ENCODE measurements at places on chromosomes 4 and X.

DNA sequence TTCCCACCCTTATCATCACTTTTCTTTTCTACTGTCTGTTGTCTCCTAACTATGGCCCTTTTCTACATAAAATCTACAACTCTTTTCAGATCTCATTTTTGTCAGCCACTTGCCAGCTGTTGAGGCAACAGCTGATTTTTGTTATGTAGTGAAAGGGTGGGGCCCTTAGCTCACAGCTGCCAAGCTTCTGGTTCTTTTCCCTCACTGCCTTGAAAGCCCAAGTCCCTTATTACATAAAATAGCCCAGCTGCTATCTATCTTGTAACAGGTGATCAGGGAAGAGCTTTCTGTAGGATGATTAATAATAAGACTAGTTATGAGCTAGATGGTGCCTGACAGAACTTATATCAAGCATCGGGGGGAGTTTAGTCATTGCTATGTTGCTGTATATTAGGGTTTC lies 45.9 kb downstream of the ADGRL3 start:
- no peak for DNase-seq

DNA sequence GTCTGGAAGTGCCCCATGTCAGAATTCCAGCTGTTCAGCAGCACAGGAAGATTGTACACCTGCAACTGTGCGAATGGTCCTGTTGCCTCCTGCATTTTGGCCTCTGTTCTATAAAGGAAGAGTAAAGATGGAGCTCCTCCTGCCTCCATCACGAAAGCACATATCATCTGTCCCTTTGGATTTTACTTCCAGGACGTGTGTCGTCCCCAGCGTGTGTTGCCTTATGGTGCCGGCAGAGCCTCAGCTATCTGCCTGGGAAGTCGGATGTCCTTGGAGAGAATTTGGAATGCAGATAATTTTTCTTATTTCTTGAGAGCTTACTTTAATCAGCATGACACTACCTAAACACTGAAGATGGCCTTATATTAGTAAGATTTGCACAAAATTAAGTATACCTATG lies 97.7 kb downstream of the GATB start:
- DNase-seq, result no peak

- no peak for DNase-seq
Observed at GRCh38 chr4:170157670-170158069, 67.9 kb upstream of the AADAT start.

GRCh38 chr4:90226734-90227133 lies 99.5 kb downstream of the CCSER1 start:
- no peak for DNase-seq

GRCh38 chrX:110286106-110286505 lies 31.8 kb downstream of the AMMECR1 start:
- DNase-seq, result no peak

DNA sequence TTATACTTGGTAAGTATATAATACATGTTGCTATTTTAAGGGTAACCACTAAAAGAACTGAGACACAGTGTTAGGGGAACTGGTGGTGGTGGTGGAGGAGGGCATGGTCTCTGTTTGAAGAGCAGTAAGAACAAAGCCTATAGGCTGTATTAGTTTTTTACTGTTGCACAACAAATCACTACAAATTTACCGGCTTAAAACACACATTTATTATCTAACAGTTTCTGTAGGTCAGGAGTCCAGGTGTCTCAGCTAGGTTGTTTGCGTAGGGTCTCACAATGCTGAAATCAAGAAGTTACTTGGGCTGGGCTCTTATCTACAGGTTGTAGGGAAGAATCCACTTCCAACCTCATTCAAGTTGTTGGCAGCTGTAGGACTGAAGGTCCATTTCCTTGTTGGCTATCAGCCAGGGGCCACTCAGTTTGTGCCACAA lies 52.6 kb downstream of the CASK start:
- DNase-seq, result no peak

GRCh38 chr4:97500423-97500822 lies 642.9 kb downstream of the STPG2 start:
- DNase-seq, result no peak

DNA sequence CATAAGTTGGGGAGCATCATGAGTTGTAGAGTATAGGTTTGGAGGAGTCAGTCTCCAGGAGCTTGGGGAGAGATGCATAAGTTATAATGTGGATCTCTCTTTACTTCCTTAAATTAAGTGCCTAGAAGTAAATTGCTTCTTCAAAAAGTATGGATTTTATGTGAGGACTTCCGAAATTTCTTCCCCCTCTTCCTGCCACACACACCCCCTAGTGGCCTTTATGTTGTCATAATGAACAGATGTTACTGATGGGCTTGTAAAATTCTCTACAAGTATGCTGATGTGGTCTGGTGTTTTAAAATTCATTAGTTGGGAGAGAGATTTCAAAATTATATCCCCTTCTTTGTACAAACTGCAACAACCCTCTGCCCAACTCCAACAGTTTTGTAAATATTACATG lies 2.3 kb upstream of the METTL14 start:
- DNase-seq, result no peak

GRCh38 chr4:122732329-122733026 lies at the start of gene BBS12:
Gene BBS12, plus strand, starts transcription at chr4:122732704. Its CDS starts 9,189 bp downstream, at chr4:122741893.
- DNase-seq, result peak; percentile 95

DNA sequence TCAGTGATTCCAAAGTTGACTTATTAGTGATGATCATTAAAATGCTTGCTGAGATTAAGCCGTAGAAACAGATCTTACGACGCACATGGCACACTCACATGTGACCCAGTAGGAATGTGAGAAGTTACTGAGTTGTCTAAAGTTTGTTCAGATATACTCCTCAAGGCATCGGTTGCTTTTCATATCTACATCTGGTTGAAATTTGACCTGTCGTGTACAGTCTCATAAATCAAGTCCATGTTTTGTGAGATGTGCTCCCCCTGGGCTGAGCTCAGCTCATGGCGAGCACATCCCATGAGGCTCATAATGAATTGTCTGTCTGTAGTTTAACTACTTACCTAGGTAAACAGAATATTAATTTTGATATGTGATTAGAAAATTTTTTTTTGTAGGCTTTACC lies 67.0 kb downstream of the TNIP2 start:
- DNase-seq, result no peak

- DNase-seq, result no peak
Observed at GRCh38 chr4:139789096-139789654, 123.6 kb downstream of the MGST2 start.

DNA sequence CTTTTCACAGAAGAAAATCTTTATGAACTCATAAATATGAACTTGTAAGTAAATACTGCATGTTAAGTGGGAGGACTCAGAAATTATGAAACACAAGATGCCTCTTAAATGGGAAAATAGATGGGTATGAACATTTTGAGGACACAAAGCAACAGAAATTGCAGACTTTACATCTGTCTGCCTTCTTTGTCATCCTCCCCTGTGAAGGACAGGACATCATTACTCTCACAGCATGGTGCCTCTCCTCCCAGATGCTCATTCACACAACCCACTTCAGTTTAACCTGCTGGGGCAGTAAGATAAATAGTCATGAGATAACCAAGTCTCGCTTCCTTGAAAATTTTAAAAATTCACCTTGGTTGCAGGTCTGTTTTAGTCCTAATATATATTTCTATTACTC lies 144.5 kb downstream of the APBB2 start:
- DNase-seq, result no peak

- DNase-seq, result no peak
Observed at GRCh38 chrX:129540722-129541184, 694 bp downstream of the OCRL start.

DNA sequence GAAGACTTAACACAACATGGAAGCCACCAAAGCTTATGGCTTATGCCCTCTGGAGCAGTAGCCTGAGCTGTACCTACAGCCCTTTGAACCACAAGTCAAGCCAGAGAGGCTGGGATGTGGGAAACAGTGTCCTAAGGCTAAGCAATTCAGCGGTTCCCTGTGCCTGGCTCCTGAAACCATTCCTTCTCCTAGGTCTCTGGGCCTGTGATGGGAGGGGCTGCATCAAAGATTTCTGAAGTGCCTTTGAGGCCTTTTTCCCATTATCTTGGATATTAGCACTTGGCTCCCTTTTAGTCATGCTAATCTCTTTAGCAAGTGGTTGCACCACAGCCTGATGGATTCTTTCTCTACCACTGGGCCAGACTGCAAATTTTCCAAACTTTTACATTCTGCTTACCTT lies 140.5 kb upstream of the NUDT10 start:
- no peak for DNase-seq

DNA sequence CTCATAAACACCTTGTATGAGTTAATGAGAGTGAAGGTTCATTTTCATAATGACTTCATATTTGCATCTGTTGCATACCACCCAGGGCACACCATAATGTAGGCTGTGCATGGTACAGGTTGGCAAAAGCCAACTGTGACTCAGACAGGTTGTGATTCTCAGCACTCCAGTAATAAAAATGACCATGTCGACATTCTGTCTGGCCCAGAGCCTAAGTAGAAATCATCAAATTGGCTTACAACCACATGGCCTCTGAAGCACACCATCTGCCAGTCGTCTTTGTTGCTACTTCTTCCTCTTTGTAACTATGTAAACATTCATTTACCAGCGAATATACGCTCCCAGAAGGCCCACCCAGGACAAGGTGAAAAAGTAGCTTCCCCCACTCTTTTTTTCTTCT lies 459.5 kb downstream of the GASK1B start:
- DNase-seq, result no peak

DNA sequence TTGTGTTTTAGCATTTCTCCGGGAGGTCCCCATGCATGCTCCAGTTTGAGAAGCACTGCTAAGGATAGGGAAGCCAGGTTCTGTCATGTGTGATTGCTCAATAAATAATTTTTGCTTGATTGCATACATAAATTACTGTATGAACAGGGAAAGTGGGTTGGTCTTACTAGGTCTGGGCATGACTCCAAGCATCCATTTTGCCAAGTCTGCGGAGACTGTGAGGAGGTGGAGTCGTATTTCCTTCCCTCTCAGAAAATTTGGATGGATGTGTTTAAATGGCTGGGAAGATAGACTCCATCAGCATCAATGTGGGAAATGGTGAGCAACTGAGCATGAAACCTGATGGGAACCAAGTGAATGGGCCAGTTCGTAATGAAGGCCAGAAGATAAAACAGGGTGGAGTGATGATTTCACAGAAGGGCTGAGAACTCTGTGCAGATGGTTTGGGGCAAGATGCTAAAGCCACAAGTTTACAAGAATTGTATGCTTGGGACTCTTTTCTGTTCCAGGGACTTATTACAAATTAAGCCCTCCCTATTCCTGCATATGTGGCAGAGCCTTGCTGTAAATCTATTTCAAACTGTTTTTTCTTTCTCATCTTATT lies 84.1 kb downstream of the NHS start:
- DNase-seq, result no peak

- no peak for DNase-seq
Observed at GRCh38 chrX:38652934-38653442, 91.6 kb downstream of the TSPAN7 start.

- DNase-seq, result no peak
Observed at GRCh38 chr4:109025471-109026076, 262.7 kb upstream of the ETNPPL start.

- no peak for DNase-seq
Observed at GRCh38 chr4:108219998-108220397, 51.3 kb upstream of the LEF1 start.

DNA sequence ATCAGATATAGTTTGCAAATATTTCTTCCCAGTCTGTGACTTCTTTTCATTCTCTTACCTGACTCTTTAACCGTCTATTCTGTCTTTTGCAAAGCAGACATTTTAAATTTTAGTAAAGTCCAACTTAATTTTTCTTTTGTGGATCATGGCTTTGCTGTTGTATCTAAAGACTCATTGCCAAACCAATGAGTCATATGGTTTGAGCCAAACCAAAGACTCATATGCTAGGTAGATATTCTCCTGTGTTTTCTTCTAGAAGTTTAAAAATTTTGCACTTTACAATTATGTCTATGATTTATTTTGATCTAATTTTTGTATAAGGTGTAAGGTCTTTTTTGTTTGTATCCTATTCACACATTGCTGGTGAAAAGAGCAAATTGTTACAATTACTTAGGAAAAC lies 446.8 kb downstream of the ANKRD50 start:
- no peak for DNase-seq

- DNase-seq, result no peak
Observed at GRCh38 chr4:107760281-107760947, 40.4 kb upstream of the PAPSS1 start.

- DNase-seq, result no peak
Observed at GRCh38 chr4:52997132-52997416, 135.0 kb downstream of the RASL11B start.

DNA sequence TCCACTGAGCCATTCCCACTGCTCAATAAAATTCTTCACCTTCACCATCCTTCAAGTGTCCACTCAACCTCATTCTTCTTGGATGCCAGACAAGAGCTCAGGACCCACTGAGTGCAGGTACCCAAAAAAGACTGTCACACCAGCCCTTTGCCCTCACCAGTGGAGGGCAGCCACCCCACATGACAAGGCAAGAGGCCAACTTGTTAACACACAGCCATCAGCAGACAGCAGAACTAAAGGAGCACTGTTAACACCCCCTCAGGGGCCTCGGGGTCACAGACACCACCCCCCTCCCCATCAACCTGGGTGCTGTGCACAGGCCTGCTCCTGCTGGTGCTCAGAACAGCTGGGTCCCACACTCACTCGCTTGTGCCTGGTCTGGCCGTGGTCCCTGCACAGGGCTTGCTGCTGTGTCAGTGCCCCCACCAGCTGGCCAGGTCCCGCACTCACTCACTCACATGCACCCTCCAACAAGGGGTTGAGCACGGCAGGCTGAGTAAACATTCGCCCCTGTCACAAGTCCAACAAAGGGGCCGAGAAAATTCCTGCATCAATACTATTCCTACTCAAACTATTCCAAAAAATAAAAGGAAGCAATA lies 54.1 kb downstream of the ATRX start:
- DNase-seq, result no peak

- DNase-seq, result no peak
Observed at GRCh38 chrX:18956303-18957032, 27.4 kb downstream of the PHKA2 start.

- DNase-seq, result no peak
Observed at GRCh38 chr4:176583278-176583677, 209.4 kb downstream of the VEGFC start.

Measured in T-helper 1 cell (primary cell).